ENCODE measurements at places on chromosomes 16 and 17. TPM values are rescaled to one million over a fixed set of nuclear protein-coding genes. Genes with fewer than 3 reads are reported as not detected.
A peak's percentile ranks its signal among the peaks of the same experiment; 100 is the strongest.

DNA sequence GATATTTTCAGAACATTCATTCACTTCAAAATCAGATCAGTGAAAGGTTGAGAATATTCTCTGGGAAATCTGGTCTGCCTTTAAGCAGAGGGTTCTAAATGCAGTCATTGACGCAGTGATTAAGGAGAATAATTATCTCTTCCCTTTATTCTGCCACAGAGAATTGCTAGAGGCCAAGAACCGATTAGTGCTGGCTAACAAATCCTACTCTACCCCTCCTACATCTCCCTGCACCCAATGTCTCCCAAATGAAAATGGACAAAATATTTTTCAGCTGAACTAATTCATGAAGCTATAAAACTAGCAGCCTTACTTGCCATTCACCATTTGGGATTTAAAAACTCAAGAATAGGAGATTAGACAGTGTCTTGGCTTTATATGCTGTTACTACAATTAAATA lies 185.5 kb upstream of the SOX9 start:
- no peak for DNase-seq

DNA sequence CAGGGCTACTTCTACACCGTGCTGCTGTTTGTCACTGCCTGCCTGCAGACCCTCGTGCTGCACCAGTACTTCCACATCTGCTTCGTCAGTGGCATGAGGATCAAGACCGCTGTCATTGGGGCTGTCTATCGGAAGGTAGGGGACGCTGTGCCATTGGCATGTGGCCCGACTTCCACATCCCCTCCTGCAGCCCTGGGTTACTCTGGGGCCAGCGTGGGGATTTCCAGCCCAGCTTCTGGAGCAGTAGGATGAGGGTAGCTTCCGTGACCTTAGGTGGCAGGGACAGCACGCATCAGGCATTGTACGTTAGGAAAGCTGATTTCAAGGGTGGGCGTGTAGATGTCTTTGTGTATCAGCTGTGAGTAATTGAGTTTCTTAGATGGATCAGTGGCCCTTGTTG lies 96.5 kb downstream of the ABCC1 start:
- no peak for DNase-seq

USH1G gene
- not detected for total RNA-seq

DNA sequence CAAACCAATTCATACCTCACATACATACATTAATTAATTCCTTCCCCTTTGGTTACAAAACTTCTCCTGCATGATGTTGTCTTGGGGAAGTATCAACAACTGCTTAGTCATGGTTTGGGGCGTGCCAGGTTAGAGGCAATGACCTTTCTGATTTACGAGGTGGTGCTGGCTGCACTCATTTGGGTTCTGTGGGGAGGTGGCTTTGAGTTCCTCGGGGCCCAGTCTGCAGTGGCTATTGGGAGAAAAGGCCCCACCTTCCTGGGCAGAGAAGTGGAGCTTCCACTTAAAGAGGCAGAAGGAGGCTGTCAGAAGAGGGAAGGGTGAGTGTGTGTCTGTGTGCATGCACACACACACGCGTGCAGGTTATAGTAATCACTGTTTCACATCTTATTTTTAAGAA lies 10.2 kb upstream of the ETV4 start:
- DNase-seq: peak; percentile 66

DNA sequence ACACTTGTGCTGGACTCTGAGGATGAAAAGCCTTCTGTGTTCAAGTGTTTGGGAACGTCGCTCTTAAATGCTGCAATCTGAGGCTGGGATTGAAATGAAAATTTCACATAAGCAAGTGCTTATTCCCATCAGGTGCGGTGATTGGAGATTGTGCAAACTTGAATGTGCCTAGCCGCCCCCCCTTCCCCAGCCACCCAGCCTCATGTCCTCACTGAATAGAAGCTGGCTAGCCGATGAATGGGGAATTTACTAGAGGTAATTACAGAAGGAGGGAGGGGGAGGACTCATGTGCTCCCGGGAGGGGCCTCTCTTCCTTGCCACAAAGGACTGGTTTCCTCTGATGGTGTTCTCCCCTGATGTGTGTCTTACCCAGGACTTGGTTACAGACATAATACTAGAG lies 544.8 kb upstream of the EEF2KMT start:
- no peak for DNase-seq

VWA3A gene
- 2.6 TPM for total RNA-seq

ABCA9 gene
- 11.1 TPM for total RNA-seq

DNA sequence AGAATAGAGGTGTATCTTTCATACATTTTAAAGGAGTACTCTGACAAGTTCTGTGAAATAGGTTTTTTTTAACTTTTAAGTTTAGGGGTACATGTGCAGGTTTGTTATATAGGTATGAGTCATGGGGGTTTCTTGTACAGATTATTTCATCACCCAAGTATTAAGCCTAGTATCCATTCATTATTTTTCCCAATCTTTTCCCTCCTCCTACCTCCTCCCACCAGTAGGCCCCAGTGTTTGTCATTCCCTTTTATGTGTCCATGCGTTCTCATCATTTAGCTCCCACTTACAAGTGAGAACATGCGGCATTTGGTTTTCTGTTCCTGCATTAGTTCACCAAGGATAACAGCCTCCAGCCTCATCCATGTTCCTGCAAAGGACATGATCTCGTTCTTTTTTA lies 175.5 kb downstream of the CYB561 start:
- DNase-seq: no peak

GRCh38 chr16:6964679-6965078 lies 368.0 kb upstream of the RBFOX1 start:
- no peak for DNase-seq

CCDC47 gene
- 91.4 TPM for total RNA-seq

DNA sequence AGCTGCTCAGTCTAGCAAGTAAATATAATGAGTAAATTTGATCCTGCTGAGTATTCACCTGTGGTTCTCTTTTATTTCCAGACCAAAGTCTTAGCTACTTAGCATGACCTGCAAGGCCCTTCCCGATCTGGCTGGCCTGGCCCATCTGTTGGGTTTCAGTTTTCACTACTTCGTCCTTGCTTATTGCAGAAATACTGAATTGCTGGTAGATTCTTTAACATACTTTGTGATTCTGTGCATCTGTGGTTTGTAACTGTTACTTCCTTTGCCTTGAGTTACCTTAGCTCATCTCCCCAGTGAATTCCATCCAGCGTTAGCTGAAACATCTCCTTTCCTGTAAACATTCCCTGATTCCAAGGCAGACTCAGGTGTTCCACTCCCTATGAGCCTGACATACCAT lies 131.1 kb downstream of the PHKB start:
- DNase-seq: no peak

DNA sequence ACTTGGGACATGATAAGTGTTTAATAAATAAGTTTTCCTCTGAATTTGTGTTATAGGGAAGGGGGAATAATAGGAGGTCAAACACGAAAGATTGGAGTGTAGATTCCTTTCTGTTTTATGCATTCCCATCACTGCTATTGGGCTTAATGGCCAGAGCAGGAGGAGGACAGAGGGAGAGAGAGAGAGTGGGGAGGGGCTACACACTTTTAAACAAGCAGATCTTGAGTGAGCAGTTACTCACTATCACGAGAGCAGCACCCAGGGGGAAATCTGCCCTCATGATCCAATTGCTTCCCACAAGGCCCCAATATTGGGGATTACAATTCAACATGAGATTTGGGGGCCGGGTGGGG lies 505.0 kb downstream of the GRIN2A start:
- DNase-seq: no peak

PRR14 gene
- 48.2 TPM for total RNA-seq

KRTAP1-5 gene
- not detected for total RNA-seq

ADAD2 gene
- total RNA-seq: 0.52 TPM

DNA sequence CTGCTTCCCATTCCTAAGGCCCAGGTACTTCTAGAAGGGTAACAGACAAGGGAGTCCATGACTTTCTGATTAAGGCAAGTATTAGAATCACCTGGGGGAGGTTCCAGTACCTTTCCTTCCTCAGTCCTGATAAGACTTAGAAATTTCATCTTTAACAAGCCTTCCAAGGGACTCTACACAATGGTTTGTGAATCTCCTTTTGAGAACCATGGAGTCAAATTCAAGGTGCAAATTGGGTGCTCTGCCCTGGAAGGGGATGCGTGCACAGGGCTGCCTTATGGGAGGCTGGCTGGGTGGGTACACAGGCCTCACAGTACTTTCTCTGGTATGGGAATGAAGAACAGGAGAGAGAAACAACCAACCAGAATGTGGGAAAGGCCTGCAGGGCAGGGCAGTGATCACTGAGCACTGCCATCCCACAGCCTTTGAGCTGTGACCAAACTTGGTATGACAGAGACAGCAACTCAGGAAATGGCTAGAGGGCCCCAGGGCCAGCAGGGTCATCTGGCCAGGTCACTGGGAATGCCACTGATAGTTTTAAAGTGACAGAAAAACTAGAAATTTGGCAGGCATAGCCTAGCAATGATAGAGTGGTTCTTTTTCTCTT lies 3.6 kb upstream of the TMIGD1 start:
- DNase-seq: no peak

DNA sequence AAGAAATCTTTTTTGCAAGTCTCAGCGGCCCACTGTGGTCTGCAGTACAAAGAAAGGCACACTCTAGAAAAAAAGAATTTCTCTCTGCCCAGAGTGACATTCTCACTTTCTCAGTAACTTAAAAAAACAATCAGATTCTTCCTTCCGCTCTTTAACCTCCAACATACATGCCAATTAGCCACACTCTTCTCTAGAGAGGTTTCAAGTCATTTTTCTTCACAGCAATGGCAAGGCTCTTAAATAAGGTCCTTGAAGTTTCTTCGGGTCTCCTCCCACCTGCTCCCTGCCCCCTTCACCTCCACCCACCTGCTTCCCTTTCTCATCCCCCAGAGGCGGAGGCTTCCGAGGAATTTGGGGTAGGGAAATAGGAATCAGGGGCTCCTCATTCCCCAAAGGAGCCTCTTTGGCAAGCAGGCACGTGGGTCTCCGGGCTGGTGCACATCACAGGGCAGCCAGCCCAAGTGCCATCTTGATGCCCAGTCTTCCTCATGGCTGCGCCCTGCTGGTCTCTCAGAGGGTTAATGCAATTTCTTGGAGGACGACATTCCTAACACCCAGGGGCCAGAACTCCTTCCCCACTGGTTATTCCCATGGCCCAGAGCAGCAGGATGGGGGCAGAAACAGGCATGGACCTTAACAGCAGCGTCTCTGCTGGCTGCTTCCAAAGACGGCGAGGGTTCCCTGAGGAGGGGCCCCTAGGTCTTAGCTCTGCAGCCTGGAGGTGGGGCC lies 855 bp upstream of the MEOX1 start:
- no peak for DNase-seq

GSG1L2 gene
- not detected for total RNA-seq

TPSG1 gene
- 2.3 TPM for total RNA-seq

DNA sequence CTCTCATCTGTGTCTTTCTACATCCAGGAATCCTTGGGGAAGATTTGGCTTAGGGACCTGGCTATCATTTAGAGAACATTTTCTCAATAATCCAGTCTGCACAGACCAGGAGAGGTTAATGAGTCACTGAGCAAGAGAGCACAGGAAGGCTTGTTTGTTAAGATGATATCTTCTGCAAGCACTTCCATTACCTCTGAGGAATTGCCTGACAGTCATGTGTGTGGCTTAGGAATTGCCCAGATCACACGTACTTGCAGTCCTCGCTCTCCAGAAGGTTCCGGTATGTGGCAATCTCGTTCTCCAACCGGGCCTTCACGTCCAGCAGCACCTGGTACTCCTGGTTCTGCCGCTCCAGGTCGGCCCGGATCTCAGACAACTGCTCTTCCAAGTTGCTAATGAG lies 3.3 kb downstream of the KRT37 start:
- DNase-seq: no peak

TRPV3 gene
- 0.26 TPM for total RNA-seq

DNA sequence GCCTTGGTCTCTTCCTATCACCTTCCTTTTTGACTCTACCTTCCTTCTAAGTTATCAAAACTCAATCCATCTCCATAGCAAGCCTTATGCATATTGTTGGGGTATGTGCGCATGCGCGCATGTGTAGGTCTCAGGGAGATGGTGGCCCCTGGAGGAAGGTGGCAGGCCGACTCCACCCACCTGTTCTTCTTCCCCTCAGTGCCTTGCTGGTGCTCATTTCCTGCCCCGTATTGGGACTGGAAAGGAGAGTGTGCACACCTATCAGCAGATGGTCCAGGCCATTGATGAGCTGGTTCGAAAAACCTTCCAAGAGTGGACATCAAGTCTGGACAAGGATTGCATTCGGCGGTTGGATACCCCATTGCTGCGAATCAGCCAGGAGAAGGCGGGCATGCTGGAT lies 25.2 kb downstream of the DNAH2 start:
- peak; percentile 19 for DNase-seq

- DNase-seq: no peak
Measured at GRCh38 chr16:305916-306626, 23.1 kb downstream of the PDIA2 start.

GNGT2 gene
- total RNA-seq: 8.5 TPM

DNA sequence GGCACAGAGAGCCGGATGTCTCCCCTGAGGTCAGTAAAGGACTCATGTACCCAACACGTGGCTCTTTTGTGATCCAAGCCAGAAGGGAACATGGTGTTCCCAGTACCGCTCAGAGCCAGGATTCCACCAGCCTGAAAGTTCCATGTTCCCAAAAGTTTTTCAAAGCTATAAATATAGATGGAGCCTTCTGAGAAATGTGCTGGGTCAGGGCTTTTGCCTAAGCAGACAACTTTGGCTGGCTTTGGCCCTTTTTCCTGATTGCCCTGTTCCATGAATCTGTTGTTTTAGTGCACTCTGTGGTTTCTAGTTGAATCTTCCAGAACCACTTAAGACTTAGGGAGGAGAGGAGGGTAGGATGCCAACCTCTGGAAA lies 128.5 kb upstream of the HS3ST2 start:
- DNase-seq: no peak

WNT9B gene
- 2.0 TPM for total RNA-seq

GPR142 gene
- total RNA-seq: not detected

- no peak for DNase-seq
Measured at GRCh38 chr16:48378836-48379235, 6.4 kb downstream of the SIAH1 start.

- no peak for DNase-seq
Measured at GRCh38 chr17:40112718-40113109, 9.1 kb upstream of the MSL1 start.

GRCh38 chr16:88454523-88454947 lies 1.5 kb downstream of the ZFPM1 start:
- DNase-seq: no peak

DNA sequence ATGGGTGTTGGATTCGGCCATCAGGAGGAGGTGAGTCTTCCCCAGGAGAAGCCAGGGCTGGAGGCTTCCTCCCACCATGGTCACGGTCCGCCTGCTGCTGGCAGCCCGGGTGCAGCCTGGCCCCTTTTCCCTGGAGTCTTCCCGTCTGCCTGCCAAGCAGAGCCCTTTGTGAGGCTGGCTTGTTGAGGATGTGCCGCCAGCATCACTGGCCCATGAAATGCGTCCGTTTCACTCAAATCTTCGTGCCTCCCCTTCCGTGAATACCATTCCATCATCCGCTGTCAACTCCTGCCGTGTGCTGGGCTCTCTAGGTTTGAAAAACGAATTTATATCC lies 9.6 kb downstream of the VPS4A start:
- DNase-seq: no peak

GRCh38 chr16:49596068-49596467 lies 222.5 kb downstream of the C16orf78 start:
- DNase-seq: no peak

DNA sequence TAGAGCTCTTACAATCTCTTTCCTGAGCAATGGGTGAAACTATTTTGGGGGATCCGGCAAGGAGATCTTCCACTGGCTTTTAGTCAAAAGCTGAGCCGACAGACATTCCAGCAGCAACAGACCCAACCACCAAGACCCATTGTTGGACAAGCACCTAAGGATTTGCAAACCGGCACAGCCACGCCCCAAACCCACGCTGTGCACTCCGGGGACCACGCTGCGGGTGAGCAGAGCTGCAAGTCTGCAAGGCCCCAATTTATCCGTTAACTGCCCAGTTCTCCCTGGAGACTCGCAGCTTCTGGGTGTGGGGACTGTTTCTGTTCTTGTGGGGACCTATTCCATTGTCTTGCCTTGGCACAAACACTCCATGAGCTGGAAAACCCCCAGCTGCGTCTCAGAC lies 45.9 kb downstream of the C16orf95 start:
- peak; percentile 22 for DNase-seq

Measured in upper lobe of right lung (tissue), 1 donor.